ENCODE measurements at places on chromosomes 2 and 18.

- no peak for DNase-seq
Measured at GRCh38 chr18:10274301-10274700, 180.1 kb upstream of the APCDD1 start.

- DNase-seq: no peak
Measured at GRCh38 chr2:137872577-137872976, 91.7 kb upstream of the HNMT start.

GRCh38 chr18:77098538-77099174 is 33.9 kb downstream of the MBP start:
- DNase-seq: no peak

GRCh38 chr2:127050803-127051115 is 56.2 kb downstream of the BIN1 start:
- DNase-seq: no peak

DNA sequence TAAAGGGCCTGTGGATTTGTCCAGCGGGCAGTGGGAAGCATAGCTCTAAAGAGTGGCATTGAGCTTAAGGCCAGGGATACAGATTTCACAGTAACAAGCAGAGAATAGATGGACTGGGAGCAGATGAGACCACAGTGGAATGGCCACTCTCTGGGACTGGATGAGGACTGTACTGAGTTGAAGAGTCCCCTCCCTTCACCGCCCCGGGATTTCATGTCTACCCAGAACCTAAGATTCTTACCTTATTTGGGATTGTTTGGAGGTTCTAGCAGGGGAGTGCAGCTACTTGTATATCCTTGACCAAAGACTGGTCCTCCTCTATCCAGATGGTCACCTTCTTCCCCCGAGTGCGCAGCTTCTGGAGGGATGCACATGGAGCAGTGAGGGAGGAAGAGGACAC is 28.0 kb upstream of the EFEMP1 start:
- no peak for DNase-seq

DNA sequence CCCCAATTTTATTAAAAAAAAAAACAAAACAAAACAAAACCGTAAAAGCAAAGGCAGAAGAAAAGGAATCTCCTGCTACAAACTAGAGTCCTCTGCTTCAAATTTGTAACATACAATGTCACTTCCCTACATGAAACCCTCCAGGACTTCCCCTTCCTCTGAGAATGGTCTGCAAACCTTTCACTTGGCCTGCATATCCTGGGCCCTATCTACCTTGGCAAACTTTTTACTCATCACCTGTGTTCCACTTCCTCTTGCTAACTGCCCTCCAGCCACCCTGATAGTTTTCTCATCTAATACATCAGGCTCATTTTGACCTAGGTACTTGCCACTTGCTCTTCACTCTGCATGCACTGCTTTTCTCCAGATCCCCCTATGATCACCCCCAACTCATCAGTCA is 255.5 kb downstream of the ETAA1 start:
- DNase-seq: no peak

GRCh38 chr2:168188002-168188401 is 59.4 kb downstream of the STK39 start:
- DNase-seq: no peak

GRCh38 chr2:238599549-238600505 is 173.1 kb downstream of the ASB1 start:
- DNase-seq: no peak

DNA sequence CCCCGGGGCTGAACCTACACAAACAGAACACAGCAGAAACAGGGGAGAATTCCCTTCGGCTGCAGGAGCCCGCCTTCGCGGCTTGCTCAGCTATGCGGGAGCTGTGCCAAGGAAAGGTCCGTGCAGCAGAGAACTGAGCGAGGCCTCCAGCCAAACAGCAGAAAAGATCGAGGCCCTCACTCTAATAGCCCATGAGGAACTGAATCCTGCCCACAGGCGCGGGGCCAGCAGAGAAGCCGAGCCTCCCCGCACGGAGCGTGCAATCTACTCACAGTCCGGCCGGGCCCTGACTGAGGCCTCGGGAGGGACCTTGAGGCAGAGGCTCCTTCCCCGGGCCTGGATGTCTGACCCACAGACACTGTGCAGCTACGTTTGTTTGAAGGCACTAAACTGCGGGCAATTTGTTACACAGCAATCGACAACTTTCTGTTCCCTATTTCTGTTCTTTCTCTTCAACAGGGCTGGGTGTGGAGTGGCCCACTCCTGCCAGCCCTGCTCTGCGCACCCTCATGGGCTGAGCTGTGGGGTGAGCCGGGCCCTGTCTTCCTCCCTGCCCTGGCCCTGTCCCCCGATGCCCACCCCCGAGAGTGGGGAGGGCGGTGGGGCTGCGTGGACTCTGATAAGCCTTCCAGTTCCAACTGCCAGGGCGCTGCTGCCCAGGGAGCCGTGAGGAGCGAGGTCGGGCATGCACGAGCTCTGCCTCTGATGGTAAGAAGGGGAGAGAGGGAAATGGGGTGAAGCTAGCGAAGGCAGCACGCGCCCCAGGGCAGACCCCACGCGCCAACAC is 13.7 kb downstream of the HES6 start:
- no peak for DNase-seq

GRCh38 chr2:28399956-28400355 is 7.3 kb downstream of the FOSL2 start:
- DNase-seq: no peak

- no peak for DNase-seq
Measured at GRCh38 chr2:232829988-232830387, 40.1 kb upstream of the SNORC start.

- no peak for DNase-seq
Measured at GRCh38 chr2:162164802-162165201, 12.8 kb upstream of the GCG start.

- no peak for DNase-seq
Measured at GRCh38 chr2:17646838-17647701, 106.5 kb downstream of the SMC6 start.

DNA sequence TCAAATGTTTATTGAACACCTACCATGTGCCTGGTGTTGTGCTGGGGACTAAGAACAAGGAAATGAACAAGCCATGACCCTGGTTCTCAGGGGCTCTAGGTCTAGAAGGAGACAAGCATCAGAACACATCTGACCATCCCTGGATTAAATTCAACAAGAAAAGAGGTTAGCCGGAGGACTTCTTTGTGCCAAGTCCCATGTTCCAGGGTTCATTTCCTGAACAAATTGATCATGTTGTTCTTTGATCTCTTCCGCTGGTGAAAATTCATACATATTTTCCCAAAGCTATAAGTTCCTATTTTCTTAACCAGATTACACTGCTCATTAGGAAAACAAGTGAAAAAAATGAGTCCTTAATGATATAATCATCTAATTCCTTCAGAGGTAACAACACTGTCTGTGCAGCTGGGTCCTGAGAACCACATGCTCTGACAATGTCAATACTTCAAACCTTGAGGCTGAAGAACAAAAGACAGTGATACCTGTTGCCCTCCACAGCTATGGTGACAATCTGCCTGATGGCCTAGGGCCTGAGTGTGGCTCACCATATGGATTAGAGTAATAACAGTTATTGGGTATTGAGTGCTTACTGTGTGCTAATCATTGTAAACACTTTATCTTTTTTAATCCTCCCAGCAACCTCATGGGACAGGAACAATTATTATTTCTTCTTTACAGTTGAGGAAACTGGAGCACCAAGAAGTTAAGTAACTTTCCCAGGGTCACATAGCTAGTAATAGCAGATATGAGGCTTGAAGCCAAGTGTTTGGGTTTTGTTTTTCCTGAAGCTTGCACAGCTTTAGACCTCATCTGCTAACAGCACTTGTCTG is 24.6 kb upstream of the INO80C start:
- no peak for DNase-seq

- DNase-seq: no peak
Measured at GRCh38 chr2:162092008-162092390, 18.0 kb upstream of the DPP4 start.

- DNase-seq: no peak
Measured at GRCh38 chr2:195396479-195396878, 260.5 kb upstream of the SLC39A10 start.

- no peak for DNase-seq
Measured at GRCh38 chr2:41167014-41167413, 715.1 kb upstream of the SLC8A1 start.

DNA sequence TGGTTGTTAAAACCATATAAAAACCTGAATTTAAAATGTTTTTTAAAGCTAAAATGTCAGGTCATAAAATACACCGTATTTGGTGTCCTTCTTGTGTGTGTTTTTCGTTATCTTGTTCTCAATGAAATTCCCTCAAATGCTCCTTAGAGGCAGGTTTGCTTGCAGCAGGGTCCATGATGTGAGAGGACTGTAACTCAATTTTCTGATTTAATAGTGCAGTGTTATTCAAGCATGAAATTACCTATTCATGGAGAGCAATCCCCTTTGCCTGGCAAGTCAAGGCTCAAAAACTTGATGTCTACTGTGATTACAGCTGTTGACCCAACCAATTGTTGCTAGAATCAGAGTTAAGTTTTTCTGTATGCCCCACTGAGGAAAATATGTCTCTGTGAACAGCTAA is 318.2 kb downstream of the GALNT13 start:
- no peak for DNase-seq

- no peak for DNase-seq
Measured at GRCh38 chr2:160407393-160408172, 86.0 kb downstream of the RBMS1 start.

DNA sequence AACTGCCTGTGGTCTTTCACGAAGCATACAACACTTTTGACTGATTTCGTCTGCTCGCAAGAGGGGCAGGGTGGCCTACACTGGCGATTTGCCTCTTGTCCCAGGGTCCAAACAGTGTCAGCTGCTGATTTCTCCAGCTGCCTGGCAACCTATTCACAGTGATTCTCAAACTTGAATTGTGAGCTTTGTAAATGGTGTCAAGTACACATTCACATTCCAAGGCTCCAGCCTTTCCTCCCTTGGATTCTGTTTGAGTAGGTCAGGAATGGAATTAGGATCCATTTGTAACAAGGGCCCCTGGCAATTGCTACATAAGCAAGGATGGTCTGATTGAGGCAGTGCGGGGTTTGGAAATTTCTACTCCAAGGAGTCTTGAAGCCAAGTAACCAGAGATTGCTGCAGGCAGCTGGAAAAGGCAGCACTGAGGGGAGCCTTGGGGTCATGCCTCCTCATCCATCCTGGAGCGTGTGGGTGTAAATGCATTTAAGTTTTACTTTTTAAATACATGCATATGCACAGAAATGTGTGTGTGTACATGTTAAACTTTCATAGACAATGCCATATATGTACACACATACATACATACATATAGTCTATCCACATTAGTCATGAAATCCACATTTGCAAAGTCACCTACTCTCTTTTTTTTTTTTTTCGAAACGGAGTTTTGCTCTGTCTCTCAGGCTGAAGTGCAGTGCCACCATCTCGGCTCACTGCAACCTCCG is 86.8 kb upstream of the UXS1 start:
- DNase-seq: no peak

GRCh38 chr2:98487806-98488189 is 43.1 kb downstream of the INPP4A start:
- DNase-seq: no peak

- DNase-seq: no peak
Measured at GRCh38 chr2:174662459-174662858, 64.9 kb upstream of the WIPF1 start.

GRCh38 chr2:16100006-16100405 is 159.7 kb downstream of the MYCN start:
- no peak for DNase-seq

- no peak for DNase-seq
Measured at GRCh38 chr18:67995769-67996168, 479.2 kb upstream of the DSEL start.

GRCh38 chr18:57806978-57807285 is 3.8 kb upstream of the ATP8B1 start:
- no peak for DNase-seq

DNA sequence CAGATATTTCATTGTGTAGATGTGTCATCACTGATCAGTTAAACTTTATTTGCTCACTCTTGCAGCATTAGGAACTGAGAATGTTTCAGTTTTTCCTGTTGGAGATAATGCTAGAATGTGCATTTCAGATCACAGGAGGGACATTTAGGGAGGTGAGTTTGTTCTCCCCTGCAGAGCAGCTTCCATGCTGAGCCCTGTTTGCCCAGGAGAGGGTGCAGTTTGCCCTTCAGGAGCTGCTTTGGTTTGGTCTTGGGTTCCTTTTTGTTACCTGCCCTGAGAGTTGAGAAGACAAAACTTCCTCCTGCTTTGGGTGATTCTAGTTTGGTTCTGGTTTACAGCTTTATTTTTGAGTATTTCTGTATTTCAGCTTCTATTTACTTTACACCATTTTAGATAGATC is 49.9 kb downstream of the DGKD start:
- no peak for DNase-seq

GRCh38 chr2:226743915-226744314 is 55.7 kb downstream of the IRS1 start:
- DNase-seq: no peak

DNA sequence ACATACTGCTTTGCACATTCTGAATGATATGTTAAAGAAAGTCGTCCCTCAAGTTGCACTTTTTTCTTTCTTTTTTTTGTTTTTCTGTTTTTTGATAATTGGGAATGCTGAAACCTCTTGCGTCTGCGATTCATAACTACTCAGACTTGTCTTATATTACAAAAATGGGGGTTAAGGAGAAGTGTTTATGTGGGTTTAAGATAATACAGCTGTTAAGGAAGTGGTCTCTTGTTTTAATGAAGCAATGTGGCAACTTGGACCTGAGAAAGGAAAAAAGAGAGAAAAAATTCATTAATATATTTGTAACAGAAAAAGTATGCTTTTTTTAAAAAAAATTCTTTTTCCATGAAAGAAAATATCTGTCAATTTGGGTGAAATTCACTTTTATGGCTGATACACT is 268.5 kb upstream of the CCDC68 start:
- DNase-seq: no peak

DNA sequence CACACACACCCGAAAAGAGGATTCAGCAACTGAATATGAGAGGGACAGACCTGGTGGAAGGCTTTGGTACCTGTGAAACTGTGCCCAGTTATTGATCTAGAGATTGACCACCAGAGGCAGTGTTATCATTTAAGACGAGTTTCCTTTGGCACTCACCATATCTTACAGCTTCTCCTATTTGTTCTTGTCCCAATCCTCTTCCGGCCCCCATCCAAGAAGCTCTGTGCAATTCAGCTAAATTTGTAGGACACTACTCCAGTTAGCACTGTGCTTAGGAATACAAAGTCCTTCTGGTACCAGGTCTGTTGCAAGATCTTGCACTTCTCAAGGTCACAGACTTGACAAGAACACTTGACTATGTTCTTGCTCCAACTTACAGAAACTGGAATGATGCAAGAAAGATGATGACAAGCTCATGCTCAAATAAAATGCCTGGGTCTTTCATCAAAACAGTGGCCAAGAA is 177.7 kb downstream of the TMEM247 start:
- no peak for DNase-seq

- DNase-seq: no peak
Measured at GRCh38 chr2:3430740-3431490, 51.4 kb downstream of the TRAPPC12 start.

DNA sequence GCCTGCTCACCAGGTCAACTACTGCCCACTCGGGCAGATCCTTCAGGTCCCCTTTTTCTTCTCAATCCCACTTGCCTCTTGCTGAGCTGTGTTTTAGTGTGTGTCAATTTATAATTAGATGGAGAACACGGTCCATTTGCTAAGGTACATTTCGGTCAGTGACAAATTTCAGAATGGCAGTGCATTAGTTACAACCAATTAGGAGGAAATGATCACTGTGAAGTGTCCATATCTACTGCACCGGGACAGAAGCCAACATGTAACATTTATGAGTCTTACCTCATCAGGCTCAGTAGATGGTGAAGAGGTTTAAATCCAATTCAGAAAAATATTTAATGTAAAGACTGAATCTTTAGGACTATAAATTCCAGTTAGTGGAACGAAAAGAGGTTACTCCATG is 47.7 kb downstream of the CMPK2 start:
- DNase-seq: no peak
